A549 (cell line): ENCODE measurements at places on chromosomes 5 and 9.

GRCh38 chr9:88824711-88825110, 166.6 kb upstream of the S1PR3 start:
- DNase-seq = no peak

DNA sequence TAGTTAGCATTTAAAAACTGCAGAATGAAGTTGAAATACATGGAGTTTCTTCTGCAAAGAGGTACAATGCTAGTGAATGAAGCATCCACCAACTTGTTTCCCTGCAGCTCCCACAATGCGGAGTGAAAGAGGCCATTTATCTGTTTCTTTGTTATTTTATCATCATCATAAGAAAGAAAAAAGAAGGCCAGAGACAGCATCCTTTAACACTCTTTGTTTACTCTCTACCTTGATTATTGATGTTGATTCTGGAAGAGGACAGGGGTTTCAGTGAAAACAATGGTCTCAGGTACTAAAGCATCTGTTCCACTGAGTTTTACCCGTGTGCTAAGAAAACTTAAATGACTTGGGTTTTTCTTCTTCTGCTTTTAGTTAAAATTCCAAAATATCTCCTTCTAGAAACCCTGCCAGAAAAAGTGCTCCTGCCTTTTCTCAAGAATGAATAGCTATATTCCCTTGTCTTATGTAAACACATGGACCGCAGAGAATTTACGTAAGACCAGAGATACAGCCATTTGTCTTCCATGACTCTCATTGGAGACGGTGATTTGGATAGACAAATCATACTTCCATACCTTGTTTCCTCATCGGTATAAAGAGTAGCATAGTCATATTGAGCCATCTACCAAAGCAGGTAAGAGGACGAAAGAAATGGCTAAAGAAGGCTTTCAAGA, 81.1 kb downstream of the EFNA5 start:
- DNase-seq = no peak

GRCh38 chr5:57025961-57026360, 74.0 kb upstream of the MIER3 start:
- no peak for DNase-seq

DNA sequence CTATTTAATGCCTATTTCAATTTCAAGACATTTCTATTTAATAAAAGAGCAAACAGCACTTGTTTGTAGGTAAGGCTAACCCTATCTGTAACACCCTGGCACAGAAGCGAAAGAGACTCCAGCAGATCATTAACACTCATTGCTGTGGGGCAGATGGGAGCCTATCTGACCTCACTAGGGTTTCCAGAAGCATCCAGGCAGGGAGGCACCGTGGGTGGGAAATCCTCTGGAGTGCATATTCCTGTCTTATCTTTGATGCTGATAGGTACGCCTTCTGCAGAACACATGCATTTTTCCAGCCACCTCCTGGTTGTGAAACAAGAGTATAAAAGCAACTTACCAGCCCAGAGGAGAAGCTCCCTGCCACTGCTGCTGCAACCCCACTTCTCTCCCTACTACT, 233.7 kb downstream of the GLIS3 start:
- no peak for DNase-seq

DNA sequence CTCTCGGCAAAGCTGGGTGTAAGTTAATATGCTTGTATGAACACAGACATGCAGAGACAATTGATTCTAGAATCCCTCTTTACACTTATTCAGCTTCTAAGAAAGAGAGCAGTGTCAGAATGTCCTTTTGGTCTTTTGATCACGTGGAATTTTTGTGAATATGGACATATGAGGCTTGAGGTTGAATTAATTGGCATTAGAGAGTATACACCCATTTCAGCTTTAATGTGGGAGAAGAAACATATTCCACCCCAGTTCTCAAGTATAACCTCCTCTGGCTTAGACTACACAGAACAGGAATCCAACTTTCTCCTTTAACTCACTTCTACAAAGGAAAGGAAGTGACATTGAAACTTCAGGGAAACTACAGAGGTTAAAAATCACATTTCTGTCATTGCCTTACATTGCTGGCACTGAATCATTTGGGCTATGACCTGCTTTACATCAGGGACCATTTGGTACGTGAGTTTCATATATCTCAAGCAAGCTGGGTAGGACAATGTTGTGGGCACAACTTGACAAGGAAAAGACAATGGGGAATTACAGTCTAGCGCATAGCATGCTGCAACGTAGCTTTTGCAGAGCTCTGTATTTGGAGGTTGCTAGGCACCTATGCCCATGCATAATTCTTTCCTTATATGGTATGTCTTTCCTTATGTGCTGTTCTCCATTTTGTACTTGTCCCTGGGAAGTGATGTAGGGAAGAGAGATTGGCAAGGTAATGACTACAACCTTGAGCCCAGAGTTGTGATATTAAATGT, 19.5 kb downstream of the DAB2 start:
- DNase-seq = no peak

- DNase-seq = no peak
Measured at GRCh38 chr5:73186976-73187375, 14.0 kb downstream of the TMEM174 start.
